ENCODE measurements at places on chromosomes 12 and 14.

GRCh38 chr14:97571866-97572555 lies 774.8 kb downstream of the VRK1 start:
- DNase-seq, result no peak

- no peak for DNase-seq
These were observed 32.8 kb upstream of the DEGS2 start for GRCh38 chr14:100192250-100192671.

GRCh38 chr14:87994974-87995373 lies 2.0 kb upstream of the GALC start:
- DNase-seq, result no peak

DNA sequence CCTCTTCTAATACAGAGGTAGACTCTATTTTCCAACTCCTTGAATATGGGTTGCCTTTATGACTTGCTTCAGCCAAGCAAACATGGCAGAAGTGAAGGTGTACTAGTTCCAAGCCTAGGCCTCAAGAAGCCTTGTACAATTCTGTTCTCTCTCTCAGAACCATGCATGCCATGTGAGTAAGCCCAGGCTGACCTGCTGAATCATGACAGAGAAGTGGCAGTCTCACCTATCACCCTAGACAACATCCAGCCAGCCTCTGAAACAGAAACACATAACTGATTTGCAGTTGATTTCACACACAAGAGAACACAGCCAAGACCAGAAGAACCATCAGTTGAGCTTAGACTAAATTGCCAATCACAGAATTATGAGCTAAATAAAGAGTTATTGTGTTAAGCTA lies 157.2 kb downstream of the GARIN6 start:
- DNase-seq, result no peak

GRCh38 chr14:86574051-86574777 lies 1044.3 kb downstream of the FLRT2 start:
- no peak for DNase-seq

DNA sequence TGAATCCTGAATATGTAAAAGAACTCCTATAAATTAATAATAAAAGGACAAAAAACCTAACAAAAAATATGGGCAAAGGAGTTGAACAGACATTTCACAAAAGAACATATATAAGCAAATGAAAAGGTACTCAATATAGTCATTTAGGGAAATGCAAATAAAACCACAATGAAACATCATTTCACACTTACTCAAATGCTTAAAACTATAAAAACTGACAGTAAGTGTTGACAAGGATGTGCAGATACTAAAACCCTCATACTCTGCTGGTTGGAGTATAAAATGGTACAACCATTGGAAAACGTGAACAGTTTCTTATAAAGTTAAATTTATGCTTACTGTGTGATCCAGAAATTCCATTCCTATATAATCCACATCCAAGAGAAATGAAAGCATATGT lies 247.1 kb downstream of the GXYLT1 start:
- DNase-seq, result no peak

DNA sequence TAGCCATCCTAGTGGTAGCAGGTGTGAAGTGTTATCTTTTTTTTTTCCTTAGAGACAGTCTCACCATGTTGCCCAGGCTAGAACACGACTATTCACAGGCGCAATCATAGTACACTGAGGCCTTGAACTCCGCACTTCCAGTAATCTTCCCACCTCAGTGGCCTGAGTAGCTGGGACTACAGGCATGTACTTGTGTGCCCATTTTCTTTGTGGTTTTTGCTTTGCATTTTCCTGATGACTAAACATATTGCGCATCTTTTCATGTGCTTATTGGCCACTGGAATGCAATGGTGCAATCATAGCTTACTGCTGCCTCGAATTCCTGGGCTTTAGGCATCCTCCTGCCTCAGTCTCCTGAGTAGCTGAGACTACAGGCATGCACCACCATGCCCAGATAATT lies 33.3 kb upstream of the GCH1 start:
- no peak for DNase-seq

- no peak for DNase-seq
These were observed 648 bp upstream of the AKAP5 start for GRCh38 chr14:64464651-64465050.

DNA sequence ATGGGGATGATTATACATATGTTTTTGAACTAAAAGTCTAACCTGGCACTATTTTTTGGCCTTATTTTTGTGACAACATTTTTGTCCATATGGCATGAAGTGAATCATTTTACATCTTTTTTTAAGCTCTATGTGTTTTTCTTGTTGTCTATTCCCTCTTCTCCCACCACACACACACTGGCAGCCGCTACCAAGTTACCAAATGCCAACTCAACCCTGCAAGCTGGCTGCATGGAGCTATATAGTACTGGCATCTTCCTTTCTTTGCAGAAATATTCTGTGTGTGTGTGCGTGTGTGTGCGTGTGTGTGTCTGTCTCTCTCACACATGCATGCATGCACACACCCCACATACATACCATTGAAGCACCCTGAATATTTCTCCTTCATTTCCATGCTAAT lies 278.9 kb upstream of the SOX5 start:
- DNase-seq, result no peak

- no peak for DNase-seq
These were observed 36.0 kb downstream of the FMNL3 start for GRCh38 chr12:49671031-49671765.

GRCh38 chr14:81344481-81345160 lies 55.5 kb downstream of the STON2 start:
- DNase-seq, result no peak

GRCh38 chr14:61074852-61075251 lies 93.8 kb downstream of the SLC38A6 start:
- no peak for DNase-seq

DNA sequence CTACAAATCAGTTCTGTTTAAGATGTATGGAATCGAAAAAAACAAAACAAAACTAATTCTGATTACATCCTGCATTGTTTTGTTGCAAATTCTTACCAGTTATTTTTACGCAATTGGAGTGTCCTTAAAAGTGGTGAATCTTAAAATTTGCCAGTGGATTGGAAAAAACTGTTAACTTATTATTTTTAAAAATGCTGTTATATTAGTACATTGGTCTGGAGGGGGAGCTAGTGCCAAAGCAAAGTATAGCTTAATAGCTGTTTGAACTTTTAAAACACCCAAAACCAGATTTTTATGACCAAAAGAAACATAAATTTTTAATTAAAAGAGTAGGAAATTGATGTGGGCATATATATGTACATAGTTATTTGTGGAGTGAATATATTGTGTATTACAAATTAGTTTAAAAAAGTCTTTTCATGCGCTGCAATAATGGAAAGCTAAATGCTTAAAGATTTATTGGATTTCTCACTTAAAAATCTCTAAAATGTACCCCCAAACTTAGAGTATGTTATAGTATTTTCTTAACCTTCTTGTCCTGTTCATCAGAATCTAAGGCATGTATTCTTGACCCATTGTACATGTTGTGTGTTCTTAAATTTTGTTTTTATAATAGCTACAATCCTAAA lies 2.5 kb downstream of the FUT8 start:
- DNase-seq, result no peak

GRCh38 chr12:86154620-86155019 lies 101.6 kb downstream of the MGAT4C start:
- no peak for DNase-seq

DNA sequence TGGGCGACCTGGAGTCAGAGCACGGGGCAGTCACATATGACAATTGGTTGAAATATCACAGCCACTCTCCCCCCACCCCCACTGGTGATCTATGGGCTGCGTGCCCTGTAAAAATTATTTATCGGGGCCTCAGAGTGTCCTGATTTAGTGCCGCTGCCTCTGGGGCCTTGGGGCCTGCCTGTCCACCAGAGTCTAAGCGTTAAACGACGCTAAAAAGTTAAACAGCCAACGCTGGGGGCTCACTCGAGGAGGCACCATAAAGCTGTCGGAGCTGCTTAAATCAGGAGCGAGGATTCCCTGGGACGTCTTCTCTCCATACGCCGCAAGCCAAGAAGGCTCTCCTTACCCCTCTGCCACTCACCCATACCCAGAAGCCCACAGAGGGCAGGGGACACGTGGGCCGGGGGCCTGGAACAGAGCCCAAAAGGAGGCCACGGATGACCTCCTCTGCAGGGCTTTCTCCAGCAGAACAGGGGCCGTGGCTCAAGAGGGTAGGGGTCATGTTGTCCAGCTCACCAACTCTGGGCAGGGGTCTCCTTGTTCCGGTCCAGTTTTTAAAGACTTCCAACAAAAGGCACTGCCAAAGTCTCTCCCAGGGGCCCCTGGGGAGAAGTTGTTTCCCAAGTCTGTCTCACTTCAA lies 42.2 kb downstream of the SMUG1 start:
- DNase-seq, result no peak

DNA sequence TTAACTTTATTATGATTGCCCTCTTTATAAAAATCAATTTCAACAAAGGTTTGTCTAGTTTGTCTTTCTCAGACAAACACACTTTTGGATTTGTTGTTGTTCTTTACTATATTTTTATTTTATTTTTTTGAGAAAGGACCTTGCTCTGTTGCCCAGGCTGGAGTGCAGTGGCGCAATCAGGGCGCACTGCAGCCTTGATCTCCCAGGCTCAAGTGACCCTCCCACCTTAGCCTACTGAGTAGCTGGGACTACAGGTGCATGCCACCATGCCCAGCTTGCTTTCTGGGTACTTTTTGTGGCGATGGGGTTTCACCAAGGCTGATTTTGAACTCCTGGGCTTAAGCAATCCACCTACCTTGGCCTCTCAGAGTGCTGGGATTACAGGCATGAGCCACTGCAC lies 64.4 kb upstream of the CFL2 start:
- DNase-seq, result no peak

DNA sequence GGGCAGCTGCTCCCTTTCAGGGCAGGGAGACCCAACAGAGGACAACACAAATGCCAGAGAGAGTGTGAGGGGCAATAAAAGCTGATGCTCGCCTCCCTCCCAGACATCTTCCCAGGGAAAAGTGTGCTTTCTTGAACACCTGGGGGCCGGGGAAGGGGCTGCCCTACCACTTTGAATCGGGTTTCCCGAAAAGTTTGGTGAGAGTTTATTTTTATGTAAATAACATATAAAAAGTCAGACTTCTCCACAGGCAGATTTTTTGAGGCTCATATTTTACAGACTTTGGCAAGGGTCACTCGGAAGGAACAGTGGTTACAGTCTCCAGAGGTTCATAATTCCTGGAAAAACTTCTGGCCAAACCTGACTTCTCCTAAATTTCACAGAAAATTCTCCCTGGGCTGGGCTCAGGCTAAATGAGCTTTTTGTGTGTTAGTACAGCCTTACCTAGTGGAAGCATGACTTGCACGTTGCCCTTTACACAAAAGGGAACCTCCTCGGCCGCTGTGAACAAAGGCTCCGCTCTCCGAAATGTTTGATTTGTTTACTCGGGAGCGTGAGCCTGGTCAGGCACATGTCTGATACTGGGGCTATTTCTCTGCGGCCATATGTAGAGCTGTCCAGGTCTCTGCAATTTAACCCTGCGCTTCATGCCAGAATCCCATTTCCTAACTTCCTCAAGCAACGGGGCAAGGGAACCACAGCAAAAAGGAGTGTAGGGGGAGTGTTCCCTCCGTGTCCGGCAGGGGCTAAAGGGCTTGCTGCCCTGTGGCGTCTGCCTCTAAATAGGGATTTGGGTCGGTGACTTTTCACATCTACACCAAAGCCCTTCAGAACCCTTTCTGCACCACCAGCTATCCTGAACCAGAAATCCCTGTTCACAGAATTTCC lies 3.4 kb downstream of the RTL1 start:
- DNase-seq, result no peak

- DNase-seq, result no peak
These were observed 13.4 kb downstream of the CLSTN3 start for GRCh38 chr12:7143564-7143963.

GRCh38 chr12:67758119-67758518 lies 109.6 kb downstream of the DYRK2 start:
- DNase-seq, result no peak

- DNase-seq, result no peak
These were observed 139.5 kb downstream of the CHST11 start for GRCh38 chr12:104596134-104596799.

DNA sequence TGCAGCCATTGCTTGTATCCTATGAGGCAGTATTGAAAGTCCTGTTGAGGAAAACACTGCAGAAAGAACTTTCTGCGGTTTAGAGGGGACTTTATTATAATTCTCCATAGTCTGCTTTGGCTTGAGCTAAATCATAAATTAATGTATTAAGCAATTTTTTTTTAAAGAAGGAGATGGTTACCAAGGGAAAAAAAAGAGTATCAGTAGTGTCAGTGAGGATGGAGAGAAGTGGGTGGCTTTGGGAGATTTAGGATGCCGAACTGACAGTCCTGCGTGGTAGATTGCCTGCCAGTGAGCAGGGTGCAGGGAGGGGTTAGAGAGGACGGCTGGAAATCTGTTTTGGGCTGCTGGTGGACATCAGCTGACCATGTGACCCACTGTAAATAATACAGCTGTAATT lies 96.8 kb downstream of the MYRFL start:
- DNase-seq, result no peak

- no peak for DNase-seq
These were observed 17.5 kb downstream of the SLC35F4 start for GRCh38 chr14:57848353-57848752.

All from stimulated activated CD4-positive, alpha-beta T cell treated with anti-CD3 and anti-CD28 coated beads, Interleukin-1b, Interleukin-23, amount 100 ng/mL, for 24 hours (primary cell).